GM10248 (cell line): ENCODE measurements at places on chromosomes 5 and 9.

- DNase-seq = no peak
Measured at GRCh38 chr5:120093178-120093577, 370.9 kb upstream of the PRR16 start.

GRCh38 chr9:120735415-120736126, 21.3 kb upstream of the MEGF9 start:
- DNase-seq = no peak

GRCh38 chr9:95434116-95435073, 82.4 kb downstream of the PTCH1 start:
- no peak for DNase-seq

- DNase-seq = no peak
Measured at GRCh38 chr5:169460896-169461295, 122.7 kb upstream of the SPDL1 start.

DNA sequence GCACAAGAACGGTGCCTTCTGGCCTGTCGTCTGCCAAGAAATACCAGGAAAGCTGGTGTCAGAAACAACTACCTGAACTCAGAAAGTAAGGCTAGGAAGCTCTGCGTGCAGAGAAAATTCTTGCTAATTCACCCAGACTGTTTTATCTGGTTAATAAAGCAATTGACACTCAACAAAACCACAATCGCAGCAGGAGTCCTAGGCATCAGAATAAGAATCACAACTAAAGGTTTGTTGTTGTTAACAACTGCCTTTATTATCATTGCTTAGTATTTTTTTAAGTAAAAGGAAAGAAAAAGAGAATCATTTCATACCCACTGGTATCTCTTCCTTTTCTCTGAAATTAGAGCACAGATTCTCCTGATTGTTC, 3.9 kb upstream of the ISL1 start:
- DNase-seq = no peak

GRCh38 chr5:131223751-131224386, 40.0 kb upstream of the CDC42SE2 start:
- DNase-seq = no peak

DNA sequence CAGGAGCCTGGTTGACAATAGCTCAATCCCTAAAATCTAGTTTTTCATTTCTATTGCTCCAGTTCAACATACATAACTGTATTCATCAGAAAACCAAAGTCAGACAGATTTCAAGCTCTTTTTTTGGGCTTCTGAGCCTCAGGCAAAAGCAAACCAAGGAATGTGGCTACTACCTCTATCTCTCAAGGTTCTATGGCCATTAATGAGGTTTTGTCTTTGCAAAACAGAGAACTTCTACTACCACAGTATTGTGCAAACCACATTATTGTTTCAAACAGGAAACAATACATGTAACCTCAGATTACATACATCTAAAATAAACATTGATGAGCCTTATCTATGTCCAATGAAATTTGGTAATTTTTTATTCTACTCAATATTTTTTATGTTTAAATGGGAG, 35.5 kb upstream of the FTMT start:
- no peak for DNase-seq

GRCh38 chr9:14882090-14882489, 28.1 kb downstream of the FREM1 start:
- DNase-seq = no peak

DNA sequence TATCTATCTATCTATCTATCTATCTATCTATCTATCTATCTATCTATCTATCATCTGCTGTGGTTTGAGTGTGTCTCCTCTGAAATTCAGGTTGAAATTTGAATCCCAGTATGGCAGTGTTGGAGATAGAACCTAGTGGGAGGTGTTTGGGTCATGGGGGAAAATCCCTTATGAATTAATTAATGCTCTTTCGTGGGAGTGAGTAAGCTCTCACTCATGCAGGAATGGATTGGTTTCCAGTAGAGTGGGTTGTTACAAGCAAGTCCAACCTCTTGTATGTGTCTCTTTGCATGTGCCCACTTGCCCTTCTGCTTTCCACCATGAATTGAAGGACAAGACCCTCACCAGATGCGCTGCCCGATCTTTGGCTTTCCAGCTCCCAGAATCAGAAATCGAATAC, 113.0 kb downstream of the ANXA1 start:
- DNase-seq = no peak

- no peak for DNase-seq
Measured at GRCh38 chr5:13746026-13746425, 198.5 kb downstream of the DNAH5 start.

DNA sequence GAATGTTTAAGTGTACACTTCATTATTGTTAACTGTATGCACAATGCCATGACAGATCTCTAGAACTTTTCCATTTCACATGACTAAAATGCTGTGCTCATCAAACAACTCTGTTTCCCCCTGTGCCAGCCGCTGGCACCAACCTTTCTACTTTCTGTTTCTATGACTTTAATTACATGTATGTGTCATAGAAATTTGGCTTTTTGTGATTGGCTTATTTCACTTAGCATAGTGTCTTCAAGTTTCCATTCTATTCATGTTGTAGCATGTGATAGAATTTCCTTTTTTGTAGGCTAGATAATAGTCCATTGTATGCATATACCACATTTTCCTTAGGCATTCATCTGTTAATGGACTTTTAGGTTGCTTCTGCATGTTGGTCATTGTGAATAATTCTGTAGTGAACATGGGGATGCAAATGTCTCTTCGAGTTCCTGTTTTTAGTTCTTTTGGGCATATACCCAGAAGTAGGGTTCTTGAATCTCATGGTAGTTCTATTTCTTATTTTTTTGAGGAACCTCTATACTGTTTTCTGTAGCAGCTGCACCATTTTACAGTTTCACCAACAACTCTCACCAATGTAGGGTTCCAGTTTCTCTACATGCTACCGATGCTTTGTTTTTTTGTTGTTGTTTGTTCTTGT, 184.4 kb upstream of the DMRT1 start:
- DNase-seq = no peak

DNA sequence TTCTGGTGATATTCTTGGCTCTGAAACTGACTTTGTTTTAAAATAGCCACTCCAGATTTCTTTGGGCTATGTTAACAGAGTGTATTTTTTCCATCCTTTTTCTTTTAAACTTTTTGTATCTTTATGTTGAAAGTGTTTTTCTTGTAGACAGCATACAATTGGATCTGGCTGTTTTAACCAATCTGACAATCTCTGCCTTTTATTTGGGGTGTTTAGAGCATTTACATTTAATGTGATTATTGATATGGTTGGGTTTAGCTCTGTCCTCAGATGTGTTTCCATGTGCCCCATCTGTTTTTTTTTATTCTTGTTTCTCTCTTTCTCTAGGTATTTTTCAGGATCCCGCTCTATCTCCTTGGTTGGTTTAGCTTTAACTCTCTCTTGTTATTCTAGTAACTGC, 10.7 kb downstream of the SLC6A18 start:
- DNase-seq = no peak

DNA sequence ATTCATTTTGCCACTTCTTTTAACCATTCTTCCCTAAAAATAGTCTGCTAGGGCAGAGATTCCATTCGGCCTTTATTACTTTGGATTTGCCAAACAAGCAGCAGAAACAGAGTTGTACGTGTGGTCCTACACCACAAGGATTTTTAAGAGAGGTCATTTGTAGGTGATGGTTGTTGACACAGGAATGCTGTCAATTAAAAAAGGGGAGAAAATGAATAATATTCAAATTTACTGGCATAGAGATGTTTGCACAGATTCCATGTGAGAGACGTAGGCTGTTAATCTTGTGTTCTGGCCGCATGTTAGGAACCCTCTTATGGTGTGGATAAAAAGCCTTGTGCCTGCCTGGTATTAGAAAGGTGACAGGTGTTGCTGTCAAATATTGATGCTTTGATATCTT, 34.9 kb downstream of the TRIO start:
- no peak for DNase-seq

DNA sequence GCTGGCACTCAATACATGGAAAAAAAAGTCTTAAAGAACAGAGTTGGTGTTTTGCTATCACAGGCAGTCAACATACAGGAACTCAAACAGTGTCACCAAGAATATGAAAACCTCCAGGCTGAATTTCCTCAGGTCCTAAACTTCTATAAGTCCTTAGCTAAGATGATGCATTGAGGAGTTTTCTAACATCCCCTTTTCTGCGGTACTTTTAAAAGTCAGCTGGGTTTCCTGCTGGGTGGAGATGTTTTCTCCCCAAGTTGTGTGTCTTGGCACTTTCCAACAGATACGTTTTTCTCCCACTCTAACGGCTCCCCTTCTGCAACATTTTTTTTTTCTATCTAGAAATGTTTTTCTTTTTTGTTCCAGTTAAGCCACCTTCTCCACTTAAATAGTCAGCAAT, 244.8 kb upstream of the HAPLN1 start:
- no peak for DNase-seq

GRCh38 chr5:2534970-2535369, 216.5 kb downstream of the IRX2 start:
- DNase-seq = no peak

DNA sequence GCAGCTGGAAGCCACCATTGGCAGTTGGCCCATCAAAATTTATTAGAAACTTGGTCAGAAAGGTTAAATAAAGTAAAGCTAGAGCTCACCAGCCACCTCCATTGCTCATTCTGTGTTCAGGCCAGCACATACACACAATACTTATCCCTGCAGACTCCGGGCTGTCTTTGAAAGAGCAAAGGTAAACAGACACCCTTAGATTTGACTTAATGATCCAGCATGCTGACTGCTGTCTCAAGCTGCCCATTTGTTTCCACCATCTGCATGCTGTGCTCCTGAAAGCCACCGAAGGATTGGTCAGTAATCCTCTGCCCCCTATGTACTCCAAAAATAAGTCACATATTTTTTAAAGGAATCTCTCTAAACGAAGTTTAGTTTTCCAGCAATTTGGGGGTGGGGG, 1059.8 kb upstream of the DMAC1 start:
- no peak for DNase-seq

GRCh38 chr5:150946351-150946905, 41.6 kb upstream of the ZNF300 start:
- no peak for DNase-seq
